ENCODE measurements at places on chromosomes 7 and 10.

GRCh38 chr10:102200751-102201640, 25.1 kb upstream of the ELOVL3 start:
- DNase-seq = no peak

DNA sequence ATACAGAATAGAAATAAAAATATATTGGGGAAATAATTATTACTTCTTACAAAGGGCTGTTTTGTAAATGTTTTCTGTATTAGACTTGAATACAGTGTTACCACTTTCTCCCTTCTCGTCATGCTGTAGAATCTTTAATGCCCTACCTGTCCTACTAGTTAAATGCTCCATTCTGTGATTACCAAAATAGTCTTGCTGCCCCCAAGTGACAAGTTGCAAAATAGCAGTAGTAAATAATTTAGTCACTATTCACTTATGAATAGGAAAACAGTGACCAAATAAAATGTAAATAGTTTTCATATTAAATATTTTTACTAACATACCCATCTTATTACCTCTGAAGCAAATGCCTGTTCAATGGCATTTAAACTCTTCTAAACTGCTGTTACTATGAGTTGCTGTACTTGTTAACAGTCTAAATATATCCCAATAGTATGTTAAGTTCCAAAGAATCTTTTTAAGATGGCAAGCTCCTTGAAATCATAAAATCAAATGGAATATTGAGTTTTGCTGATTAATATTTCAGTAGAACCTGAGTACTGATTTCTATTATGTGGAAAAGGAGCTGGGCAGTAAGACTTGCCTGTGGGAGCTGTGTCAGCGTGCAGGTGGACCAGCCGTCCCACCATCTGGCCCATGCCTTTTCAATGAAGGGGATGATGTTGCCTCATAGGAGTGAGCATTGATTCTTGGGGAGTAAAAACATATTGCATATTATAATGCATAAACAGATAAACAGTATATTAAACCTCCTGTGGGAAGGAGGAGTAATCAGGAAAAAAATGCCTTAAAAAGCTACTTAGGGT, 18.1 kb upstream of the OIT3 start:
- peak; percentile 43 for DNase-seq

DNA sequence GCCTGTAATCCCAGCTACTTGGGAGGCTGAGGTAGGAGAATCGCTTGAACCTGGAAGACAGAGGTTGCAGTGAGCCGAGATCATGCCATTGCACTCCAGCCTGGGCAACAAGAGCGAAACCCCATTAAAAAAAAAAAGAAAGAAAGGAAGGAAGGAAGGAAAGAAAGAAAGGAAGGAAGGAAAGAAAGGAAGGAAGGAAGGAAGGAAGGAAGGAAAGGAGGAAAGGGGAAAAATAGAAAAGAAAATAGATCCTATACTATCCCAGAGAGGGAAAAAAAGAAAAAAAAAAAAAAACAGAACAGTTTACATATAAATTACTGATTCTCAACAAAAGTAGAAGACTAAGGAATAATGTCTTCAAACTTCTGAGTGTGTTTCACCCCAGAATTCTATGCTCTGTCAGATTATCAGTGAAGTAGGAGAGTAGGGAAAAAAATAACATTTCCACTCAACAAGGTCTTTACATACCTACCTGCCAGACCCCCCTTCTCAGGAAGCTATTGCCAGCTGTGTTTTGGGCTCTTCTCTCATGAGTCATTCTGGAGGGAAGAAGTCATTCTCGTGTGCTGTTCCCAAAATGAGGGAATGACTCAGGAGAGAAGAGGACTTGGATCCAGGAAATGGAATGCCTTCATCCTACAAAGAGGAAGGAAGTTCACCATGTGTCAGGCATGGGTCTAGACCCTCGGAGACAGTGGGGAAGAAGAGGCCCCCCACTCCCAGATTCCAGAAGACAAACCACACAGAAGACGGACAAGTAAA, 20.9 kb downstream of the RGS10 start:
- DNase-seq = peak; percentile 42

- no peak for DNase-seq
Observed at GRCh38 chr10:132453470-132453861, 56.5 kb downstream of the PWWP2B start.

DNA sequence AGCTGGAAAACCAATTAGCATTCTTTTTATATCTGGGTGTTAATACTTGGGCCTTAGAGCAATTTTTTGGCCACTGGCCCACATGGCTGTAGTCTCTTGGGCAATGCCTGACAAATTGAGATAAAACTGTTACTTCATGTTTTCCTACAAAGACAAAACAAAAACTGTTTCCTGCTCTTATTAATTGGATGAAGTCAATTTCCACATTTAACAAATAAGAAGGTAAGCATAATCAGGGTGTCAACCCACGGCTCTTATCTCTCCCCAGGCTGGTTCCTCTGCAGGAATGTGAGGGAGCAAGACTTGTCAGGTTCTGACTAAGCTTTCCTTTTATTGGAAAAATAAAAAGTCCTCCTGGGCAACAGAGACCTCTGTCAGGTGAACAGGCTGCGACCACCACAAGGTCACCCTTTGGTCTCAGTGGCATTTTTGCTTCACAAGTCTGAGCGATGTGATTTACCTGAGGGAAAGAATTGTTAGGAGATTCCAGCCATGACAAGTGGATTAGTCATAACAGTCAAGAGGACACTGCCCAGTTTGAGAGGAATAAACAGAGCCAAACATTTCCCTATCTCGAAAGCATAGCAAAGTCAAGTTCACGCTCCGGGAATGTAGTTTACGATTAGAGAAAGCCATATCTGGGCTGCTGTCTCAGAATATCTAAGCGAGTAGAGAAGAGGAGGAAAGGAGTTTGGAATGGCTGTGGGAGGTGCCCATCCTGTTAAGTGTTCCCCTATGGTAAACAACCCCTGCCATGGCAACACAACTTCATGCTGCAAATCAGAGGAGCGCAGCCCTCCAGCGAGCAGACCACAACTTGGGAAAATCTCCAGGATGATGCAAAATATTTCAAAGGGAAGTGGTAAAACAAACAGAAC, 144.4 kb downstream of the TES start:
- peak; percentile 98 for DNase-seq

DNA sequence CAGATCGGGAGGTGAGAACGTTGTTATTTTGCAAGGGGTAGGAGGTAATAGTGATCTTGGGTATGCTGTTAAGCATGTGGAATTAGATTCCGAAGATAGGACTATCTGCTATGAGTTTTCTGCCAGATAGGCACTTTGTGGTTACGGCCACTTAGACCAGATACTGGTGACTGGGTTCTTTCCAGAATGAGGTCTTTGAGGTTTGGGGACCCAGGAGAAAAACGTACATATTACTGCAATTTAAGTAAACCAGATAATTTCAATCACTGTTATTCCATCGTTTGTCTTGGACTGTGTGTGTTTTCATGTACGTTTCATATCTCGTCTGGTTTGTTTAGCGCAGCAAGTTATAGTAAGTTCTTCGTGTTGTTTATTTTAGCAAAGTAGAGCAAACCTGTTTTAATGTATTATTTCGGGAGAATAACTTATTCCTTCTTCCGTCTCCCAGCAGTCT, 312 bp downstream of the ARL4A start:
- no peak for DNase-seq

- no peak for DNase-seq
Observed at GRCh38 chr7:98286093-98286539, 4.6 kb downstream of the BRI3 start.

- DNase-seq = no peak
Observed at GRCh38 chr10:290026-290725, 154.9 kb downstream of the ZMYND11 start.

Measured in kidney glomerular epithelial cell (primary cell).